WTC11 (cell line): ENCODE measurements at places on chromosomes 16 and 17. TPM values are rescaled to one million over a fixed set of nuclear protein-coding genes. Genes with fewer than 3 reads are reported as not detected.

The VTN gene
- 0.82 to 1.6 TPM (median 1.3 TPM) in 3 replicates for total RNA-seq

The PRDM7 gene
- total RNA-seq, result 0.07 TPM in 1 of 3 replicates, not detected in the others

The CCL7 gene
- total RNA-seq, result not detected in 3 replicates

The TNP2 gene
- total RNA-seq, result not detected in 3 replicates

The FBF1 gene
- total RNA-seq, result 19.8 to 23.7 TPM (median 21.0 TPM) in 3 replicates

The HSD3B7 gene
- total RNA-seq, result 4.1 to 4.5 TPM (median 4.5 TPM) in 3 replicates

The TCAP gene
- 2.5 to 2.9 TPM (median 2.8 TPM) in 3 replicates for total RNA-seq

The ITGAL gene
- 0.64 to 1.1 TPM (median 1.0 TPM) in 3 replicates for total RNA-seq

GRCh38 chr16:72094266-72094610, 591 bp downstream of the DHX38 start:
- DNase-seq, result no peak
- peak overlapping the region; percentile 88 for H3K27ac ChIP-seq

GRCh38 chr16:84295203-84295860, 654 bp downstream of the WFDC1 start:
- H3K36me3 ChIP-seq, result no peaks in the 10 kb centered on the region
- no peak for DNase-seq
- peaks cover 3% of the 10 kb centered on the region for H3K27me3 ChIP-seq
- no peak overlapping the region for H3K4me3 ChIP-seq

DNA sequence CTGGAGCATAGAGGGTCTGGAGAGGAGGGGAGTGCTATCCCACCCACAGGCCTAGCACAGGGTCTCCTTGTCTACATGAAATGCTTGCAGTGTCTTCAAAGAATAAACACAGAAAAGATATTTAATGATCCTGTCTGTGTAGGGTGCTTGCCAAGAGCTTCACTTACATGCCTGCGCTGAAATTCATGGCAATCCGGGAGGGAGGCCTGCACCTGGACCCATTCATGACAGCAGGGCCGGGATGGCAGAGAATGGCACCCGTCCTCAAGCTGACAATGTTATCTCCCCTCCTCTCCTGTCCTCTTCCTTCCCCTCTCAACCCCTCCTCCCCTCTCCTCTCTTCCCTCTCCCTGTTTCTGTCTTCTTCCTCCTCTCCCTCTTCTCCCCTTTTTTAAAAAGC, 2.1 kb downstream of the ADGRG3 start:
- H3K36me3 ChIP-seq, result no peaks in the 10 kb centered on the region
- no peak for DNase-seq
- H3K4me1 ChIP-seq, result no peaks in the 10 kb centered on the region
- peaks cover 7% of the 10 kb centered on the region for H3K27me3 ChIP-seq

DNA sequence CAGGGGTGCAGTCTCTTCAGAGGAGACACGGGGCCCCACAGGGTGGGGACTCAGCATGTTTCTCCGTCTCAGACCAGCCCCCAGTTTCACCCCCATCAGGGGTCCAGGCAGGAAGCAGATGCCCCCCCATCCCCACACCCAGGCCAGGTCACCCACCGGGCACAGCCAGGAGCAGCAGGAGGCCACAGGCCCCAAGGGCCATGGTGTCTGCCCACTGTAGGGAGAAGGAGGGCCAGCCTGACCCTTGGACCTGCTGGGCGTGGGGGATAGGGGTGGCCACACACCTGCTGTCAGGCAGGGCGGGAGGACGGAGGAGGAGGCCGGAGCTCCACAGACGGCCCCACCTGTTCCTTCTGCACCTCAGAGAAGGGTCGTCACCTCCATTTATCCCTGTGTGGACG, at the start of gene TPSG1:
TPSG1 (minus strand) TSS at position 218 of the 401 bp plus-strand sequence; CDS start at position 202, 16 bp downstream.
- no peaks in the 10 kb centered on the region for H3K36me3 ChIP-seq
- DNase-seq, result no peak
- H3K27ac ChIP-seq, result no peak within 1 kb of the TSS; the same call in 1 of the 2 replicates

DNA sequence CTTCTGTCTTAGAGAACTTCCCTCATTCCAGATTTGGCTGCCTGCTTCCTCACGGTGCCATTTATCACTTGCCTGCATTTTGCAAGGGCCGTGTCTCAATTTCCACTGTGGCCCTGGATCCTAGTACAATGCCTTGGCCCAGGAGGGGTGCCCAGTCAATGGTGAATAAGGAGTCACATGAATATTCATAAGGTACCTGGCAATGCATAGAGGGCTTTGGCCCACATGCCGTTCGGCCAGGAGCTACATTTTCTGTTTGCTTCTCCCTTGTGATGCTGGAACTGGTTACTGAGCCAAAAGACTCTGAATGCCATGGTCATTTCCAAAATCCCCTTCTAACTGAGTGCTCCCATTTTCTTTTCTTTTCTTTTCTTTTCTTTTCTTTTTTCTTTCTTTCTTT, 4.8 kb upstream of the PIRT start:
- H3K4me3 ChIP-seq, result no peak overlapping the region
- H3K27me3 ChIP-seq, result peaks cover 17% of the 10 kb centered on the region
- H3K36me3 ChIP-seq, result peaks cover 6% of the 10 kb centered on the region; the same call in 1 of the 2 replicates
- H3K4me1 ChIP-seq, result peaks cover 28% of the 10 kb centered on the region
- no peak for DNase-seq

DNA sequence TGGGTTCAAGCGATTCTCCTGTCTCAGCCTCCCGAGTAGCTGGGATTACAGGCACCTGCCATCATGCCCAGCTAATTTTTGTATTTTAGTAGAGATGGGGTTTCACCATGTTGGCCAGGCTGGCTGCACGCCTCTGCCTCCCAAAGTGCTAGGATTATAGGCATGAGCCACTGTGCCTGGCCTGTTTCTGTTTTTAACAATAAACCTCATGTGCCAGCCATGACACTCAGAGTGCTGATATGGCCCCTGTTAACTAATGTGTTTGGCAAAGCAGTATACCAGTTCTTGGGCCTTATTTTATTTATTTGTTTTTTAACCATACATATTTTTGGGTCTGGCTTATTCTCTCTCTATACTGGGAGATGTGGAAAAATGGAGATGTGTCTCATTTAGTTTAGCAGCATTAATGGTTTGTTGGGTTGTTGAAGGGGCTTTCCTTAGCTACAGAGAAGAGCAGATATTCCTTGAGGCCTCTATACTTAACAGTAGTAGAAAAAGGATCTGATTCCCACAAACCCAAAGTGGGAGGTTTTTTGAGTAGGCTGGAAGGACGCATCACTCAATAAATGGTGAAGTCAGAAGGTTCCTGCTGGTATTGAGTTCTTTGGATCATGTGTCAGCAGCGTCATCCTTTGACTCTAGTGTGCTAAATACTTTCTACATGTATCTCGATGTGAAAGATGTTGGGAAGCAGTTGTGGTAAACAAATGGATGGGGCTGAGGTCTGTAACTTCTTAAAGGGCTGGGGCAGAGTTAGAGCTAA, 16.2 kb upstream of the CDK5R1 start:
- no peaks in the 10 kb centered on the region for H3K27me3 ChIP-seq
- H3K36me3 ChIP-seq, result peaks cover 78% of the 10 kb centered on the region
- H3K4me3 ChIP-seq, result no peak overlapping the region
- no peak overlapping the region for H3K27ac ChIP-seq
- H3K4me1 ChIP-seq, result no peaks in the 10 kb centered on the region

DNA sequence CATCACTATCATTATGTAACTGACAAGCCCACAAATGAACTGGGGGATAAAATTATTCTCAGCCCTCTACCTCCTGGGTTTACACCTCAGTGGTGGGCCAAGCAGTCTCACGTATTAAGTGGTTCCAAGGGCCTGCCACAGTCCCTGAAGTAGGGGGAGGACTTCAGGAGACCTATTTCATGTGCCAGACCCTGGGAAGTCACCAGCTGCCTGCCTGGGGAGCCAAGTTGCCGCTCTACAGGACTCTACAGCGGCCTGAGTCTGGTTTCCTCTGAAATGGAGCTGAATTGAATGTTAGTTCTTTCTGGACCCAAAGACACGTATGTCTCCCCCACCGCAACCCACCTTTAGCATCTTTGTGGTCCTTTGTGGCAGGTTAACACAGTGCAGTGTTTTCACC, 187.0 kb downstream of the IRX3 start:
- no peak overlapping the region for H3K4me3 ChIP-seq
- no peak overlapping the region for H3K27ac ChIP-seq

- H3K27ac ChIP-seq, result peak overlapping the region; percentile 80
- DNase-seq, result peak; percentile 99
- H3K4me1 ChIP-seq, result peaks cover 21% of the 10 kb centered on the region
Measured at GRCh38 chr17:45247429-45248131, 14.3 kb downstream of the SPATA32 start.

GRCh38 chr16:64531401-64531800, 590.5 kb downstream of the CDH11 start:
- H3K4me1 ChIP-seq, result peaks cover 36% of the 10 kb centered on the region
- no peaks in the 10 kb centered on the region; the same call in 1 of the 2 replicates for H3K27me3 ChIP-seq
- no peak for DNase-seq

DNA sequence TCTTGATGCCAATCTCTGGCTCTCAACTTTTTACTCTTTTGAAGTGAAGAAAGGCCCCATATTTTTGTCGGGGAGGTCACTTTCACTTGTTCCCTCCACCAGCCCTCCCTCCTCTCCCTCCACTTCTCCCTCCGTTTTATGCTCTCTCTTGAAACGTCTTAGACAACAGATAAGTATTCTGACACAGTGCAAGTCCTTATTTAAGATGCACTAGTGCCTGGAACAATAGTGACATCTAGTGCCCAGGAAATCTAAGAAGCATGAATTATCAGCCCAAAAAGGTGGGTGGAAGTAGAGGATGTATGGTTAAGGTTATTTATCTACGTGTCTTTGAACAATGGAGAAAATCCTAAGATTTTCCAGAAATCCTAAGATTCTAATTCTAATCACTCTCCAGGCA, 17.9 kb downstream of the PSME3IP1 start:
- no peak for DNase-seq
- no peaks in the 10 kb centered on the region for H3K27me3 ChIP-seq
- no peak overlapping the region for H3K27ac ChIP-seq
- H3K4me3 ChIP-seq, result no peak overlapping the region
- H3K36me3 ChIP-seq, result peaks cover 75% of the 10 kb centered on the region
- 0 out of 2 replicates have a peak, but pooled peaks cover 3% of the 10 kb centered on the region for H3K4me1 ChIP-seq

- no peaks in the 10 kb centered on the region; the same call in 1 of the 2 replicates for H3K36me3 ChIP-seq
- no peak overlapping the region for H3K4me3 ChIP-seq
- DNase-seq, result no peak
- H3K27me3 ChIP-seq, result no peaks in the 10 kb centered on the region
Measured at GRCh38 chr16:89401641-89402445, 88.5 kb downstream of the ANKRD11 start.

GRCh38 chr17:2282297-2282873, 21.2 kb downstream of the SMG6 start:
- peaks cover 34% of the 10 kb centered on the region for H3K36me3 ChIP-seq
- no peak overlapping the region for H3K27ac ChIP-seq
- no peak overlapping the region for H3K4me3 ChIP-seq
- H3K27me3 ChIP-seq, result no peaks in the 10 kb centered on the region
- DNase-seq, result no peak

GRCh38 chr16:29674188-29674587, 4.8 kb upstream of the QPRT start:
- DNase-seq, result no peak
- H3K36me3 ChIP-seq, result no peaks in the 10 kb centered on the region
- H3K4me3 ChIP-seq, result no peak overlapping the region
- no peaks in the 10 kb centered on the region for H3K27me3 ChIP-seq
- H3K27ac ChIP-seq, result peak overlapping the region; percentile 91

- no peak for DNase-seq
- H3K4me3 ChIP-seq, result no peak overlapping the region
- peaks cover 12% of the 10 kb centered on the region for H3K4me1 ChIP-seq
- no peak overlapping the region for H3K27ac ChIP-seq
Measured at GRCh38 chr16:28829747-28830146, 6.9 kb downstream of the ATXN2L start.

- H3K4me3 ChIP-seq, result no peak overlapping the region
- H3K27me3 ChIP-seq, result no peaks in the 10 kb centered on the region
- no peak for DNase-seq
Measured at GRCh38 chr17:10121971-10122707, 76.3 kb downstream of the GAS7 start.

DNA sequence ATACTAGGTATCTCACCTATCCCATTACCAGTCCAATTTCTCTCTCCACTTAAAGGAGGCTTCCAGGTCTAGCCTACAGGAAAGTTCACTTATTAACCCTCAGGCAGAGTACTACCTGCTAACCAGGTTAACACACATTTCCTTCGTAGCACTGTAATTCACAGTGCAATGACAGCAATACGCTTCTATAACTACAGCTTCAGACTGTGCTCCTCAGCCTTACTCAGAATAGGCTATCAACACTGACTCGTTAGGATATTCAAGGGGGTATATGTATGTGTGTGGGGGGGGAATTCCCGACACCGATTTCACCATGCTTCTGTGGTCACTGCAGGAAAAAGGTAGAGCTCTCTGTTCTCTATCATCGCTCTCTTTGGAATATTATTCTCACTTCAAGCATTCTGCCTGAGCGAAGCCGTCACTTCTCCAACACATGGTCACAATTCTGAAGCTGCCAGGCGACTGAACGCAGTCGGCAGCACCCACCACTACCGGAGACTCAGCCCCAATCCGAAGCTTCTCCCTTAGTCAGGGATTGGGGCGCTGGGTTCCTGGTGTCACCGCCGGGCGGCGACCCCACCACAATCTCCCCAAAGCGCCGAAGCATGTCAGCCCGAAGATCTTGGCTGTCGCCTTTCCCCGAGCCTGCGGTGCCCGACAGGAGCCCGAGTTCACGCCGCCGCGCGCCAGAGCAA, 618 bp downstream of the GGA3 start:
- peaks cover 26% of the 10 kb centered on the region for H3K4me1 ChIP-seq
- peak; percentile 32 for DNase-seq

DNA sequence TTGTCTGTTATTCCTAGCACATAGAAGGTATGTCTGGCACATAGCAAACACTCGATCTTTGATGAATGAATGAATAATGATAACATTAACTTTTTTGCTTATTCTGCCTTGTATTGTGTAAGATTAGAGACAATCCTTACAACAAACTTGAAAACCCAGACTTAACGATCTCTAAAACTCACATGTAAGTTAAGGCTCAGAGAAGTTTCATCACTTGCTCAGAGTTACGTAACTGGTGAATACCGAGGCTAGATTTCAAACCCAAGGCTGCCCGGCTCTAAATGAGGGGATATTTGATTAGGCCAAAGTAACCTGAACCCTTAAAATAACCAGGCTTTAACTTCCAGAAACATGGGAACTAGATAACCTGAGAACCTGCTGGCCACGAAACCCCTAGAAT, 22.3 kb downstream of the CAPNS2 start:
- H3K27ac ChIP-seq, result no peak overlapping the region
- DNase-seq, result no peak
- H3K27me3 ChIP-seq, result peaks cover 4% of the 10 kb centered on the region; the same call in 1 of the 2 replicates

GRCh38 chr17:49290690-49291359, 60.2 kb upstream of the PHOSPHO1 start:
- H3K36me3 ChIP-seq, result no peaks in the 10 kb centered on the region
- no peak overlapping the region for H3K27ac ChIP-seq
- H3K4me3 ChIP-seq, result no peak overlapping the region
- no peaks in the 10 kb centered on the region for H3K27me3 ChIP-seq
- no peak for DNase-seq

GRCh38 chr17:59154292-59154720, 680 bp downstream of the SKA2 start:
- H3K27ac ChIP-seq, result no peak overlapping the region
- no peaks in the 10 kb centered on the region for H3K27me3 ChIP-seq
- H3K4me1 ChIP-seq, result peaks cover 44% of the 10 kb centered on the region
- H3K36me3 ChIP-seq, result 0 out of 2 replicates have a peak, but pooled peaks cover 2% of the 10 kb centered on the region
- peak; percentile 32 for DNase-seq
